ENCODE measurements at places on chromosomes 3 and 15.
A peak's percentile ranks its signal among the peaks of the same experiment; 100 is the strongest.

DNA sequence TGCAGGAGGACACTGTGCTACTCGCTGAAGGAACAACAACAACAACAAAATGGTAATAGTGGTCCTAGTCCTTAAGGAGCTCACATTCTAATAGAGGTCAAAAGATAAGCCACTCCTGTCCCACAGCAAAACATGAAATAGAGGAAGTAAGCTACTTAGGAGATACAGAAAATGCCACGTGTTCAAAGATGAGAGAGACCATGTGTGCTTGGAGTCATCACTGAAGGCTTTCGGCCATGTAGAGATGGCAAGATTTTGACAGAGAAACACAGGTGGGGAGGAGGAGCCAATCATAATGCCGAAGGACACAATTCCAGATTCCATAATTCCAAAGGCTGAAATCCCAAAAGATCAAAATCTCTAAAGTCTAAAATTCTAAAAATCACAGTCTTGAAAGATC is 24.8 kb upstream of the RIOX2 start:
- no peak for DNase-seq

DNA sequence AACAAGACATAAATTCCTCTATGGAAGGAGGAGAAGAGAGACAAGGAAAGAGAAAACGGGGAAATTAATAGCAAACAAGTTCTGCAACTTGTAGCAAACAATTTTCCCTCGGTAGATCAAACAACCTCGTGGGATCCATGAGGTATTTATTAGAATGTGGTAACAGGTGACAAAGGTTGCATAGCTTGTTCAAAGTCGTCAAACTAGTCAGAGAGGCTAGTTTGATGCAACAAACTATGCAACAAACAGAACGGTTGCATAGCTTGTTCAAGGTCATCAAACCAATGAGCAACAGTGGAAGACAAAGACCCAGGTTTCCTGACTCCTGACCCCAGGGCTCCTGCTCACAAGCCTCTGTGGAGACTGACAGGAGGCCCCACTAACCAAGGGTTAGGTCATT is 20.7 kb downstream of the MB21D2 start:
- no peak for DNase-seq

DNA sequence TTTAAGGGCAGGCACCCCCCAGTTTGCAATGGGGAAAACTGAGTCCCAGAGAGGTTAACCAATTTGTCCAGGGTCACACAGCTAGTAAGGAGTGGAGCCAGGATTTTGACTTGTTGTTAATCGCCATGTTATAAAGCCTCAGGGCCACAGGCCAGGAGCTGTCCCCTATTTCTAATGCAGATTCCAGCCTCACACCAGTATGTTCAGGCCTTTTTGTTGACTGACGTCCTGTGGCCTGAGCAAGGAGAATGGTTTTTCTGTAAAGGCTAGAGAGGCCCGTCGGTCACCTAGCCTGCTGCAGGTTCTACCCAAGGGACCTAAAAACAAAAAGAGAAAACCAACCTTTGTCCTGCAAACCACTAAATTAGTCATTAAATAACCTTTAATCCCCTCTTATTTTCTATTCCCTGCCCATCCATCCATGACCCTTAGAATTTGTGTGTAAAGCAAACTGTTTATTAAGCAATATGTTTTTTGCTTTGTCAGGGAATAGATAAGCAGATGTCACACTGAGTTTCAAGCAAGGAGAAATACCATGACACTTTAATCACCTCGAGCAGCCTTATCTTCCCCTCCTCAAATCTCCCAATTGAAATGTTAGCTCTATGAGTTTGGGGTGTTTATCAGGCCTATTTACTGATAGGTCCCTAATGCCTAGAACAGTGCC is 14.1 kb downstream of the ACOX2 start:
- DNase-seq: no peak

DNA sequence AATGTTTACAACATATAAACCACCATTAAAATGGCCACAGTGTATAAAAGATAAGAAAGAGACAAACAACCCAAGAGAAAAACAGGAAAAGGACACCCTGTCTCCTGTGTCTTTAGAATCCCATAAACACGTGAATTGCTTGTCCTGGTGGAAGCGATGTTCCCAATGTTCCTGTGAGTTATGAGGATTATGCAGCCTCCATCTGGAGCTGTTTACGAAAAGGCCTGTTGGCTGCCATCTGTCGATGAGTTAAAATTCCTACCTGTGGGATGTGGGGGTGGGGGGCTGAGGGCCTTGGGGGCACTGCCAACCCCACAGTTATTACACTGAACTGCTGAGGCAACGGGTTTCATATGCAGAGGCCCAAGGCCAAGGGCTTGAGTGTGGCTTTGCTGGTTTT is 13.6 kb downstream of the NISCH start:
- DNase-seq: no peak

- no peak for DNase-seq
These were observed 18.4 kb downstream of the GCSAM start for GRCh38 chr3:112114576-112115160.

- DNase-seq: no peak
These were observed 12.9 kb upstream of the TXNRD3 start for GRCh38 chr3:126667631-126668449.

DNA sequence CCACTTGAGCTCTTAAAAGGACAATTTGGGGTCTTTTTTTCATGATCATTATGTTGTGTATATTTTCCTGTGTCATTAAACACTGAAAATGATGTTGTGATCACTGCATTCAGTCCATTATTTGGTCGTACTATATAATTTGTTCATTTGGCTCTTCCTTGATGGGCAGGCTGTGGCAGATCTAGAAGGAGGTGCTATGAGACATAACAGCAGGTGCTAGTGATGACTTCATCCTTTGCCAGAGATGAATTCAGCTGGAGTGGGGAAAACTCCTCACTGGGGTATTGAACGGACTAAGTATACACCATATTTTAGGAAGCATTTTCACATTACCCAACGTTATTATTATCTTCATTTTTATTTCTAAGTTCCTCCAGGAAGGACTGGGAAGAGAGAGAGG is 12.0 kb downstream of the CMTM7 start:
- no peak for DNase-seq

DNA sequence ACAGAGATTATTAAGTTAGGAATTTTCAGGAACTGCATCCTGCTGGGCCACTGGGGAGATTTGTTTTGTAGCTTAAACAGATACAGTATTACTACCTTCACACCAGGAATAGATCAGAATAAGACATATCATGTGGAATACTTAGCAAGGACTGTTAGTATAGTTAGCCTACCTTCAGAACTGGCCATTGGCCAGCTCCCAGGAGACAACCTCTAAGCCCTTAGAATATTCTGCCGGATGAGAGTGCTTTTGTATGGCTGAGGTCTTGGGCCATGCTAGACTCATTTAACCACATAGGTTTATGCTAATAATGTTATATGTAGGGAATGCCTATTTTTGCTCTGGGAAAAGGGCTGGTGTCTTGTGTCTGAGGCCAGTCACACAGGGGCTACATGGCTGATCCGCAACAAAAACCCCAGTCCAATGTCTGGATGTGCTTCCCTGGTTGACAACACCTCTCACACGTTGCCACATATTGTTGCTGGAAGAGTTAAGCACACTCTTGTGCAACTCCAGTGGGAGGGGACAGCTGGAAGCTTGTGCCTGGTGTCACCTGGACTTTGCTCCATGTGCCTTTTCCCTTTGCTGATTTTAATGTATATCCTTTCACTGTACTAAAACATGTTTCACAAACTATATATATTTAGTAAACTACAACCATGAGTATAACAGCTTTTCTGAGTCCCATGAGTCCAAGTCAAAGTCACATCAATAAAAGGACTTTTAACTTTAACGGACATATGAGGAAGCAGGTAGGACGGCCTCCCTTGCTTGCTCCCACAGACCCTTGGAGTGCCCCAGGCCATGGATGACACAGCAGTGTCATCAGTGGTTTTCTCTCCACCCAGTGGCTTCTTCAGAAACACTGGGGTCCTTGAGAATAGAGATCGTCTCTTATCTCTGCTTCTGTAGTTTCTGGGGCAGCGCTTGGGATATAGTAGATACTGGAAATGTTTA is 118.0 kb upstream of the C3orf80 start:
- no peak for DNase-seq

DNA sequence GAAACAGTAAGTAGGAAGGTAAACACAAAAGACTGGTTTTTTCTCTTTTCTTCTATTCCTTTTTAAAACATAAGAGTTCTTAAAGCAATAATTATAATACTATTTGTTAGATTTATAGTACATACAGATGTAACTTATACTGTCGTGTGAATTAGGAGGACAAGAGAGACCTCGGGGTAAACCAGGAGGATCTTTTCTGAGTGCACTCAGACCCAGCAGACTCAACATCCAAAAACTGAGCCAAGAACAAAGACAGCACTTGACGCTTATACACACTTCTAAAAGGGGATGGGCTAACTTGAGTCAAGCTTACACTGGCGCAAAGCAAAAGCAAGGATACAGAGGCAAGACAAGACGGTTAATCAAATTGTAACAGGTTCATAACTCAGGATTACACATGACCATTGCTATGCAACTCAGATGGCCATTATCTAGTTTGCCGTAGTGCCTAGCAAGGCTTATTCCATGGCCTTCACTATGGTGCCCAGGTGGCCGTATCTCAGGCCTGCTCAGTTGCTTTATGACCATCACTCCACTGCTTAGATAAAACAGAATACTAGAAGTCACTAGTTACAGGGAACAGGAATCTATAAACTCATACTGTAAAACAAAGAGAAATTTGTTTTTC is 18.6 kb downstream of the MTHFS start:
- no peak for DNase-seq

DNA sequence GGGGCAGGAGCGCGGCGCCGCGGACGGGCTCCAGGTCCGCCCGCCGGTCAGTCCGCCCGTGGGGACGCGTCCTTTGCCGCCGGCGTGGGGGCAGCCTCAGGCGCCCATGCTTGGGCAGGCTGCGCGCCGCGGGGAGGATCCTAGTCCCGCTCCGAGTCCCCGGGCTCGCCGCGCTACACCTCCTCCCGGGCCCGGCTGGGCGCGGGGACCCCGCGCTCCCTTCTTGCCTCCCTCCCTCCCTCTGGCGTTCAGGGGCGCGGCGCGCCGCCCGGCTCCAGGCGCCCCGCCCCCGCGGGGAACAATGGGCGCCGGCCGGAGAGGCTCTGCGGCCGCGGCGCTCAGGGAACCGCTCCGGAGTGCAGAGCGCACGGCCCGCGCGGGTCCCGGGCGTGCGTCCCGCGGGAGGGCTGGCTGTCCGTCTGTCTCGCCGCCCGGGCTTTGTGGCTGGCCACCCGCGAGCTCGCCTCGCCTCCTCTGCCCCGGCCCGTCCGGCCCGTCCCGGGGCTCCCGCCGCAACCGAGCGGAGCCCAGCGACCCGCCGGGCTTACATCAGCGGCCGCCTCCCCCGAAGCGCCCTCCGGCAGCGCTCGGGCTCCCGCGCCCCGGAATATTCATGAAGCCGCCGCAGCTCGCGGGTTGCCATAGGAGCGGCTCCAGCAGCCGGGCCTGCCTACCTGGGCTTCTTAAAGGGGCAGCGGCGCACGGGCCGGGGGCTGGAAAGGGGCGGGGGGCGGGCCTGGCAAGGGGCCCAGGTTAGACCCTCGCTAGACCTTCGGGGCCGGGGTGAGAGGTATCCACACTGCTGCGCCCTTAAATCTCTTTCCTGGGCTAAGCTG is at the start of gene HCN4:
HCN4 (minus strand) TSS at position 658 of the 836 bp plus-strand sequence. CDS start 688 bp downstream, outside the sequence.
- DNase-seq: no peak

GRCh38 chr3:99925584-99926230 is 108.0 kb downstream of the CMSS1 start:
- DNase-seq: no peak

DNA sequence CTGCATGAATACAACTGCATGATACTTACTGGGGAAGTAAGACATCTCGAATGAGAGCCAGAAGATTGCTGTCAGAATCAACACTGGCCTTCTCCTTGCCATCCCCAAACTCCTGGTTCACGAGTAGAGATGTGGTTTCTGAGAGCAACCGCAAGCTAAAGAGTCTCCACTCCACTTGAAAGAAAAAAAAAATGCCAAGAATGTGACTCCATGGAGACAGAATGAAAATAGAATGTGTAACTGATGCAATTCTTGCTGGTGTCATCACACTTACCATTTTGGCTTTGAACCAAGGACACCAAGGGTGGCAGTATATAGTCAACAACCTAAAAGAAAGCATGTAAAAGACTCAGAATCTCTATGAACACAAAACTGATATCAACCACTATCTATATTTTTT is 280.4 kb downstream of the ULK4 start:
- peak; percentile 96 for DNase-seq

DNA sequence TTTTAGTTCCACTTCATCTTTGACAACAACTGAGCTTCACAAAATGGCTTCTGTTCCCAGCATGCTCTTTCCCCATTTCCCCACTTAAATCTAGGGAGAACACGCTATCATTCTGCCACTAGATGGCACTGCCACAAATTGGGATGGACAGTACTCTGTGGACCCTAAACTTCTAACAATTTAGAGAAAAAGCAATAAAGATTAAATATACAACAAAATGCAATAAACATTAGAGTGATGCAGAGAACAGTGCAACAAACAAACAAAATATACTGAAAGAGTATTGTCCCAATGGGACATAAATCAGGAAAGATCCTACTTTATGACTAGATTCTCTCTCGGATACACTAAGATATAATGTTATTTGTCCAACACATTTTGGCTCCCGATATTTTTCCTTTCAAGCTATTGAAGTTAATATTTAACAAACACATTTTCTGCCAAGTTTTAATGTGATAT is 169.7 kb upstream of the TMCO5A start:
- DNase-seq: peak; percentile 42

- no peak for DNase-seq
These were observed 65.9 kb upstream of the MYO5C start for GRCh38 chr15:52361494-52361893.

DNA sequence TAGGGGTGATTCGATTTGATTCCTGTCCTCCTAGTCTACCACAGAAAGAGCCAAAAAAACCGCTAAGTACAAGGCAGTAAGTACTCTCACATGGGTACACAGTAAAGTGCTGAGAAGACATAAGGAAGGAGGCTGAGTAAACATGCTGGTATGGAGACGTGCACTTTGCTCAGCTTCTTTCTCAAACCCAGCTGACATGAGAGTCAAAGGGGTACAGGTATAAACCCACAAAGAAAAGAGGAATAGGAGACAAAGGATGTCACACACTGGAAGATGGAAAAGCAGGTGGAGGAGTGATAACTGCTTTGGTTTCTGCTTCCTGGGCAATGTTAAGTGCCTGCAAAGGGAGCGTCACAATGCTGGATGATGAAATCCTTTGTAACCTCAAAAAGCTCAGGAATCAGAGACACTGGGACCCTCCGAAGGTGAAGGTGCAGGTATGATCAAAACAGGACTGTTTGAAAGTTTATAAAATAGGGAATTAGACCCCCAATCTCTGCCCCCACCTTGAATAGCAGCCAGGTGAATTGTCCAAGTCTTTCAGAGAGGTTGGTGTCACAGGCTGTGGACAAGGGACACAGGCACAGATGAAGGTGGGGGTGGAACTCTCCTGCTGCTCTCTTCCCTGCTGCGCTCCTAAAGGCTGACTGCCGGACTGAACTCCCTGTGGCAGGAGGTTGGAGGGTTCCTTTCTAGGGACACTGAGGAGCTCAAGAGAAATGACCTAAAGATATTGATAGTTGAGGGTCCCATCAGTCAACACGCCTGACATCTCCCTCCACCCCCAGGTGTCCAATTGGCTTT is 101.8 kb downstream of the RAB11A start:
- no peak for DNase-seq

DNA sequence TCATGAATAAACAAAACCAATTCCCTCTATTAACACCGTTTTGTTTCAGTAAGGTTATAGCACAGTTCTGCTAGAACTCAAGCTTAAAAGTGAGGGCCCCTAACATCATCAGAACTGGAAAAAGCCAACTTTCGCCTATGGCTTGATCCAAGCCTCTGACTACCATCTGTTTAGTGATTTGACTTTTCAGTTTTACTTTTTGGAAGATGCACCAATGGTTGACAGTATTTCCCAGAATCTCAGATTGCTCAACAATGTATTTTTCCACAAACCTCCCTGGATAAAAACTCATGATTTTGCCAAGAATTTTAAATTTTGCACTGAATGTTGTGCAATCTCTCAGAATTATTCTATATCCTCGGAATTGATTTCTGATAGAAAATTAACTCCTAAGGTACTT is 190.7 kb downstream of the LSAMP start:
- DNase-seq: no peak

Data from fibroblast of skin of left quadriceps (primary cell).